ENCODE measurements at places on chromosomes 16 and 17. TPM values are rescaled to one million over a fixed set of nuclear protein-coding genes. Genes with fewer than 3 reads are reported as not detected.
A peak's percentile ranks its signal among the peaks of the same experiment; 100 is the strongest.

DNA sequence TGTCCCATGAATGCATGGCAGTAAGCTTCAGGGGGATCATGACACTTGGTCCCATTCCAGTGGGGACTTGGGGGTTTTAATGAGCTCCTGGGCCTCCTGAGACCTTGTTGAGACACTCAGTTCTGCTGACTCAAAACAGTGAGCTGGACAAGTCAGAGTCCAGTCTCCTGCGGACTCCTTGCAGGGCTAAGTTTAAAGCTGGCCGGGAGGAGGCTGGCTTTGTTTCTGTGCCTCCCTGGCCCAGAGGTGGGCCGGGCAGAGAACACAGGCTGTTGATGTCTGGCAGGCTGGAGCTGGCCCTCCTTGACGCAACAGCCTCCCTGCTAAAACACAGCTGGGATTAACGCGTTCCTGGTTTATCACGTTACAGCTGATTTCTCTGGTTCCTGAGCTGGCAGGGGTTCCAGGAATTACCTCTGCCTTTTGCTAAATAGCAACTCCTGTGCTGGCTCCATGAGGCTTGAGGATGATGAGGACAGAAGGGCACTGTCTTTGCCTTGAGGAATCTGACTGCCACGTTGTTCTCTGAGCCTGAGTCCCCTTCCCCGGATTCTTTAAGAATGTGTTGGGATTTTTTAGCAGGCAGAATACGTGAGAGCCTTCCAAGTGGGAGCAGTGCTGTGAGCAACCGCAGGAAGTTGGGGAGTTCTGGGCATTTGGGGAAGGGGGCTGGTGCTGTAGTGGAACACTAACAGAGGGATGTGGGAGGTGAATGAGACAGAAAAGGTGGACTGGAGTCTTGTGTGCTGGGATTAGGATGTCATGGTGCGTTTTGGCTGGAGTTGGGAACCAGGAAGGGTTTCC lies 2.0 kb downstream of the GPT2 start:
- DNase-seq, result no peak

DNA sequence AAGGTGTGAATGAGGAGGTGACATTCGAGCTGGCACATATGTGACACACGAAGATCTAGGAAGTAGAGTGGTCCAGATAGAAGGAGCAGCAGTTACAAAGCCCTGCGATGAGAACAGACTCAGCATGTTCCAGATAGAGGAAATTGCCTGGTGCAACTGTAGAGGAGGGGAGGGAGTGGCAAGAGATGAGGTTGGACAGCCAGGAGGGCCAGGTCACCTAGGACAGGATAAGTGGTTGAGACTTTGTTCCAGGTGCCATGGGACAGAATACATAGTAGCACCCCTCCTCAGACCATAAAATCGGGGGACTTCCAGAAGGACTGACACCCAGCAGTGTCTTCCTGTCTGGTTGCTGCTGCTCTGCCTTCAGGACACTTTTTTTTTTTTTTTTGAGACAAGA lies 11.0 kb upstream of the CENPT start:
- no peak for DNase-seq

- no peak for DNase-seq
These were observed 12.6 kb upstream of the CEP20 start for GRCh38 chr16:15900901-15901500.

GRCh38 chr16:71631776-71632175 lies 5.8 kb downstream of the MARVELD3 start:
- no peak for DNase-seq

DNA sequence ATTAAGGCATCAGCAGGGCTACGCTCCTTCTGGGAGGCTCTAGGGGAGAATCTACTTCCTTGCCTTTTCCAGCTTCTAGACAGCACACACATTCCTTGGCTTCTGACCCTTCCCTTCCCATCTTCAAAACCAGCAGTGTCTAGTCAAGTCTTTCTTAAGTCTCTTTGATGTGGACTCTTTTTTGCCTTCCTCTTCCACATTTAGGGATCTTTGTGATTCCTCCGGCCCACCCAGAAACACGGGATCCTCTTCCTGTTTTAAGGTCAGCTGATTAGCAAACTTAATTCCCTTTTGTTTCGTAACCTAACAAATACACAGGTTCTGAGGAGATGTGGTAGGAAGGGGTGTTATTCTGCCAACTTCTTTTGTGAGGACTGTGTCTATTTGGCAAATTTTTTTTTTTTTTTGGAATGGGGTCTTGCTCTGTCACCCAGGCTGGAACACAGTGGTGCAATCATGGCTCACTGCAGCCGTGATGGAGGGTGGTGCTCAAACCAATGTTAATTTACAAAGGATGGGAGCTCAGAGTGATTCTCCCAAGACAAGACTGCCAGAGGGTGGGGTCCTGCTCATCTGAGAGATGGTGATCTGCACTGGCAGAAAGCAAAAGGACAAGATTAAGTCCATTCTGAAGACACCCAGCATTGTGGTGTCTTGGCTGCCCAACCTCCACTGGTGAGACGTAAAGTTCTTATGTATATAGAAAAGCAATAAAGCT lies 14.7 kb downstream of the KNOP1 start:
- no peak for DNase-seq

DNA sequence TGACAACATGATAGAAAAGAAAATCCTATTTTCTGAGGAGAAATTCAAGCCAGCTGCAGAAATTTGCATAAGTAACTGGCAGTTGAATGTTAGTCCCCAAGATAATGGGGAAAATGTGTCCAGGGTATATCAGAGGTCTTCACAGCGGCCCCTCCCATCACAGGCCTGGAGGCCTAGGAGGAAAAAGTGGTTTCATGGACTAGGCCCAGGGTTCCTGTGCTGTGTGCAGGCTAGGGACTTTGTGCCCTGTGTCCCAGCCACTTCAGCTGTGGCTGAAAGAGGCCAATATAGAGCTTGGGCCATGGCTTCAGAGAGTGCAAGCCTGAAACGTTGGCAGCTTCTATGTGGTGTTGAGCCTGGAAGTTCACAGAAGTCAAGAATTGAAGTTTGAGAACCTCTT lies 35.6 kb downstream of the TMEM100 start:
- DNase-seq, result no peak

GRCh38 chr16:649631-650030 lies 466 bp downstream of the WDR90 start:
- no peak for DNase-seq

DNA sequence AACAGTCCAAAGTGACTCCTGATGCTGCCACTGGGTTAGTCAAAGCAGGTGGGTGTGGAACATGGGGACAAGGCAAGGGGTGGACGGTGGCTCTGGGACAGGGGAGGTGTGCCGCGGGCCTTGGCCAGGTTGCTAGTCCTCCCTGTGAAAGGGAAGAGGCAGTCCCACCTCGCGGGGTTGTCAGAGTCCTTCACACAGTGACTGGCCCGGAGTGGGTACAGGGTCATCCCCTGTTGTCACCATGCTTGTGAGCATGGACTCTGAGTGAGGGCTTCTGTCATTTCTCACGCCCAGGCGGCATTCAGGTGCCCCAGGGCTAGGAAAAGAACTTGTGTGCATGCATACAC lies 3.1 kb upstream of the ZNF469 start:
- no peak for DNase-seq

DNA sequence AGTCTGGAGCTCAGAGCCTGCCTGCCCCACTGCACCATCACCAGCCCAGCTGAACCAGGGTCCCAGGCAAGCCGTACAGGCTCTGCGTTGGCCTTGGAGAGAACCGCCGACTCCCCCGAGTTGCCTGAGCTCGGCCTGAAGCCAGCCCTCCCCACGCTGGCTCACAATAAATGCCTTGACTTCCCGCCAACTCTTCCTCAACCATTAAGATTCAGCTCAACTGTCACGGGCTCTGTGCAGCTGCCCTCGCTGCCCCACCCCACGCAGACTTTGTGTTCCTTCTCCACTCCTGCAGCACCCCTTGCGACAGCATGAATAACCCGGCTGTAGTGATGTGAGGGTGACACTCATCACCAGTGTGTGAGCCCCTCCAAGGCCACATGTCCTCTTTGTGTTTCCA lies 4.8 kb upstream of the QPRT start:
- DNase-seq, result no peak

CNTNAP4 gene
- total RNA-seq, result not detected

DNA sequence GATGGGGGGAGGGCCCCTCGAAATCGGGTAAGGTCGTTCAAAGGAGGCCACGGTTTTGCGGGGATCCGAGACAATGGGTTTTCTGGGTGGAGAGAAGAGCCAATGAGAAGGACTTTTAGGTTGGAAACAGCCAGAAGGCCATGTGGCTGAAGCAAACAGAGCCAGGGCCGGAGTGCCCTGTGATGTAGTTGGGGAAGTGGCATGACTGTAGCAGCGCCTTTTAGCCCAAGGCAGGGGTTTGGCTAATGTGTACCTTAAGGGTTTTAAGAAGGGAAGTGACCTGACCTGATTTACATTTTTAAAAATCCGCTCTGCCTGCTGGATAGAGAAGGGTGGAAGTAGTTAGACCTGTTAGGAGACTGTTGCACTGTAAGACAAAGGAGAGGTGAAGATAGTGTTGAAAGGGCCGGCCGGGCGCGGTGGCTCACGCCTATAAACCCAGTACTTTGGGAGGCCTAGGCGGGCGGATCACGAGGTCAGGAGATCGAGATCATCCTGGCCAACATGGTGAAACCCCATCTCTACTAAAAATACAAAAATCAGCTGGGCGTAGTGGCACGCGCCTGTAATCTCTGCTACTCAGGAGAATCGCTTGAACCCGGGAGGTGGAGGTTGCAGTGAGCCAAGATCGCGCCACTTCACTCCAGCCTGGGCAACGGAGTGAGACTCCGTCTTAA lies 1.0 kb downstream of the LYRM1 start:
- DNase-seq, result peak; percentile 71

KRTAP3-2 gene
- total RNA-seq, result not detected

GRCh38 chr16:48955837-48956236 lies 325.8 kb downstream of the CBLN1 start:
- DNase-seq, result no peak

GRCh38 chr17:72379516-72379915 lies 258.7 kb downstream of the SOX9 start:
- no peak for DNase-seq

GRCh38 chr17:47209499-47209898 lies 351 bp downstream of the MYL4 start:
- DNase-seq, result no peak

DNA sequence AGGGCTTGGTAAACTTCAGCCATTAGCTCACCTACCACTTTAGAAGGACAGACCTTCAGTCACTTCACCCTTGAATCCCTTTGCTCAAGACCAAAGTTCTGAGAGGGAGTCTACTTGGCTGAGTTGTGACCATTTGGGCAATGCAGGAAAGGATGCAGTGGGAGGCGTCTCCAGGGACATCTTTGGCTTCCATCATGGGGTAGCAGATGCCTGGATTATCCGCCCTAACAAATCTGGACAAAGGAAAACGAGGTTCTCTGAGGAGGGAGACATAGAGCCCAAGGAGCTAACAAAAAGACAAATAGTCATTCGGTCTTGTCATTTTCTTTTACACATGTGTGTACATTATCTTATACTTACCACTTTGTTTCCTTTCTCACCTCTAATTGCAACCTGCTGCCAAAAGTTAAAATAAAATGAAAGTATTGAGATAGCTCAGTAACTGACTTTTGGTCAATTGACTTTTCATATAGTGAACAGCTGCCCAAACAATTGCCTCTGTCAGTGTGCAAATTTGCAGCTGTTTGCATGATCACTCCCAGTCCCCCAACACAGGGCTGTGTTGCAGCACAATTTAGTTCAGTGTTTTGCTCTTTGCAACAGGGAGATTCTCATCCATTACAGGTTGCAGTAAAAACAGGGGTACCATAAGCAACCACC lies 108.9 kb upstream of the EEF2KMT start:
- DNase-seq, result no peak

DYNLRB2 gene
- total RNA-seq, result 8.5 TPM

TNFRSF13B gene
- not detected for total RNA-seq

OR3A3 gene
- not detected for total RNA-seq

ARL5C gene
- total RNA-seq, result not detected

DNA sequence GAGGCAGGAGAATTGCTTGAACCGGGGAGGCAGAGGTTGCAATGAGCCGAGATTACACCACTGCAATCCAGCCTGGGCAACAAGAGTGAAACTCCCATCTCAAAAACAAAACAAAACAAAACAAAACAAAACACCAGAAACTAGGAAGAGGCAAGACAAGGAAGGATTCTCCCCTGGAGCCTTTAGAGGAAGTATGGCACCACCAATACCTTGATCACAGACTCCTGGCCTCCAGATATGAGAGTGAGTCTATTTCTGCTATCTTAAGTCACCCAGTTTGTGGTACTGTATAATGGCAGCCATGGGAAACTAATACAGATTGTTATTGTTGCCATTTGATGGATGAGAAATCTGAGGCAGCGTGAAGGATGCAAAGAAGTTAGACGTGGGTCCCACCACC lies 14.6 kb upstream of the CPPED1 start:
- DNase-seq, result no peak

GRCh38 chr17:7782240-7782639 lies 51.8 kb upstream of the KDM6B start:
- no peak for DNase-seq

DNA sequence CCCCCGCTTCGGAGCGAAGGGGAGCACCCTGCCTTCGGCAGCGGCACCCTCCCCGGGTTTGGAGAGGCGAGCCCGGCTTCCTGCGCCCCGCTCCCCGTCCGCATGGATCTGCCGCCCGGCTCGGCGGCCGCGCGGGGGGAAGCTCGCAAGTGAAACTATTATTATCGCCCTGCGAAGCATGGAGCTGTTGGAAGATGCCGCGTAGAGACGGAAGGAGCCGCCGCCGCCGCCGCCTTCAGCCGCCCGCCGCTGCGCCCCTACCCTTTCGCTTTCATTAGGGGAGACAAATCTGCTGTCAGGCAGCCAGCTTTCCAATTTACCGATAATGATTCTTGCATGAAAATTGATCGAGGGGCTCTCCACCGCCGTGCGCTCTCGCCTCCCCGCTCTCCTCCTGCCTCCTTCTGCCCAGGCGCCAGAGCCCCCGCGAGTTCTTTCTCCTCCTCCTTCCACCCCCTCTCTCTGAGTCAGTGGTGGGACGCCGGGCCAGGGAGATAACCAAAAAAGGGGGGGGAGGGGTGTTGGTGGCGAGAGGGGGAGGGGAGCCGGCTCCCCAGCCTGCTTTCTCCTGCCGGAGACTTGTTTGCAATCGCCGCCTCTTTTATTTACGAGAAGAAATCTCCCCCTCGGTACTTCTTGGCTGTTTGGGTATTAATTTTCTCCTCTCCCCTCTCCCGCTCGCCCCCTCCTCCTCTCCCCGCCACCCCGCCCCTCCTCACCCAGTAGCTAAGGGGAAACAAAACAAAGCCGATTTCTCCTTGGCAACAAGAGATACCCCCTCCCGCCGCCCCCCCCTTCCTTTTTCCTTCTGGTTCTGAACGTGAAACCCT lies 58.0 kb upstream of the GSE1 start:
- no peak for DNase-seq

GSDMA gene
- total RNA-seq, result 0.44 TPM

GRCh38 chr17:1431631-1432104 lies 24.4 kb downstream of the CRK start:
- no peak for DNase-seq

Data from breast epithelium (tissue), 4 donors.